ENCODE measurements at places on chromosomes 13 and 19.

- DNase-seq, result no peak
These were observed 1160.9 kb upstream of the PCDH9 start for GRCh38 chr13:68390987-68391386.

- DNase-seq, result no peak
These were observed 628.7 kb downstream of the EFNB2 start for GRCh38 chr13:105906746-105907145.

GRCh38 chr13:91042870-91043269 lies 304.6 kb upstream of the MIR17HG start:
- DNase-seq, result no peak

DNA sequence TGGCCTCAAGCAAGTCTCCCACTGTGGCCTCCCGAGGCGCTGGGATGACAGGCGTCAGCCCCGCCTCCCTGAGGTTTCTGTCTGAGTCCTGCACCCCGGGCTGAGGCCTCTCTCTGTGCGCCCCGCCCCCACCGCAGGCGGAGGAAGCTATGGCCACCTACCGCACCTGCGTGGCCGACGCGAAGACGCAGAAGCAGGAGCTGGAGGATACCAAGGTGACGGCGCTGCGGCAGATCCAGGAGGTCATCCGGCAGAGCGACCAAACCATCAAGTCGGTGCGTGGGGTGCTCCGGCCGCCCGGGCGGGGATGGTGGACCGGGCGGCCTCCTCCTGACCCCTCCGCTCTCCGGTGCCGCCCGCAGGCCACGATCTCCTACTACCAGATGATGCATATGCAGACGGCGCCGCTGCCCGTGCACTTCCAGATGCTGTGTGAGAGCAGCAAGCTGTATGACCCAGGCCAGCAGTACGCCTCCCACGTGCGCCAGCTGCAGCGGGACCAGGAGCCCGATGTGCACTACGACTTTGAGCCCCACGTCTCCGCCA lies 12.7 kb downstream of the ARHGAP45 start:
- no peak for DNase-seq

DNA sequence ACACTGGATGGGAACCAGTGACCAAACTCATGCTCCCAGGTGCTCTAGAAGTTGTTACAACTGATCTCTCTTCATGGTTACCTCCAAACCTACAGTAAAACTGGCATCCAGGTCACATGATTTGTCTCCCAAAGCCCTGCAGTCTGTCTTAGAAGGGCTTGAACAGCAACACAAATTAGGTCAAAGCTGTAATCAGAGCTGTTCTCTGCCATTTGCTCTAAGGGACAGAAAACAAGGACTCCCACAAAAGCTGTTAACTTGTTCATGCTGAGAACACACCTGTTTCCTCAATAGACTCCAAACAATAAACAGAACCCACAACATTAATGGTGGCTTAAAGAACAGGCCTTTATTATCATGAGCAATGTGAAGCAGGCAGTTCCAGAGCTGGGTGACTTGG lies 8.0 kb downstream of the ZNF671 start:
- DNase-seq, result no peak

DNA sequence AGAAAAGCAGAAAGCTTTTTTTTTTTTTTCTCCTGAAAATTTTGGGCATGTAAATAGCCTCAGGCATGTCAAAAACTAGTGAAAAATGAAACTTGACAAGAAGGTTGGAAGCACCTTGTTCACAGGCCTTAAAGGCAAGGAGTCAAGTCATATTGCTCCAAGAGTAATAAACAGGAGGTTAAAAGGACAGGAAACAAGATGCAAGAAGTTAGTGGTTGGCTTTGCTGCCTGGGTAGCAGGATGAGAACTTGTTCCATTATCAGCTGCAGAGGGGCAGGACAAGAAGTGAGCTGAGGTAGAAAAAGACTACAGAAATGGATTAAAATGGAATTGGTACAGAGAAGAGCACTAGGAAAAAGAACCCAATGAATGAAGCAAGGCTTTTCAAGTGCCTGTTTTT lies 242.6 kb downstream of the DCT start:
- no peak for DNase-seq

DNA sequence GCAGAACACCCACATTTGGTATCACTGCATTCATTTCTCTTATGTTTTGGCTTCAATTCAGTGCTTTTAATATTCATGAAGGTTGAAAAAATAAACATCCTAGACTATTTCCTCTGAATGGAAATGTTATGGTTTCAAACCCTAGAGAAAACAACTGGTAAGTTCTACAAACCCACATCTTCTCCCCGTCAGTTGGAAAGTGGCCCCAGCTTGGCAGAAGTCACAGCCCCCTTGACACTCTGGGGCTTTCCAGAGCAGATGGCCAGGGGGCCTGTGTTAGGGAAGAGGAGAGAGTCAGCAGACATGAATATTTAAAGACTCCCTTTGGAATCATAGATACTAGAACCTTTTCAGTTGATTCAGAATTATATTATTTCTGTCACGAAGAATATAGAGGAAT lies 123.9 kb downstream of the SHISA2 start:
- DNase-seq, result no peak

GRCh38 chr19:40687525-40688016 lies 2.9 kb downstream of the NUMBL start:
- no peak for DNase-seq

DNA sequence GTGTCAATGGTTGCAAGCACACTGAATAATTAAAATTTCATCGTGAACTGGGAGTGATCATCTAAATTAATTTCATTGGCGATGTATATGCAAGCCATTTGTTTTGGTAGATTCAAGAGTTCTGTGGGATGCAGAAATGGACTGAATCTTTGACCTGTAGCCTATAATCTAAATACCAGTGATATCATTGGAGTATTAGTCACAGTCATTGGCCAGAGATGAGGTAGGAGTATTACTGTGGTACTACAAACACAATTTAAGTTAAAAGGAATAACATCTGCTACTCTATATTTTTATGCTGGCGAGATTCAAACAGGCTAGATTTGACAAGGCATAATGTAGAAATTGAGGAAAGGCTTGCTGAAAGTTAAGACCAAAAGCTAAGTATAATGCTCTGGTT lies 14.0 kb downstream of the FRY start:
- no peak for DNase-seq

GRCh38 chr13:44576351-44577235 lies 463 bp upstream of the TSC22D1 start:
- DNase-seq, result no peak

- DNase-seq, result no peak
These were observed 95.7 kb downstream of the TUBA3C start for GRCh38 chr13:19085876-19086275.

- DNase-seq, result no peak
These were observed 32.3 kb downstream of the GNG7 start for GRCh38 chr19:2670217-2670616.
